ENCODE measurements at places on chromosomes 6 and 20.

- DNase-seq = no peak
Measured at GRCh38 chr20:57179265-57179664, 87.2 kb downstream of the BMP7 start.

DNA sequence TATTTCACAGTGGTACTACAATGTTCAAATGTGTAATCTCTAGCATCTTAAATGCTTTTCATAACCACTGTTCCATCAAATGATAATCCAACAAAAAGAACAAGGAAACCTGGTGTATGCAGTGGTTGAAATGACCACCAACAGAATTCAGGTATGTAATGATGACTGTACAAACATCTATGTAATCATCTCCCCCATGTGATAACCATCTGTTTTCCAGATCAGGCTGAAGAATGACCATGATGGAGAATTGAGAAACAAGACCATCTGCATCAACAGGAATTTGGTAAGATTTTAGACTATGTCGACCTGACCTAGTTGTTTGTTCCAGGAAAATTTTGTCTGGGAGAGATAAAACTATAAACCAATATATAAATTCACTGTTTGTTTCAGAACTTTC lies 81.3 kb upstream of the ASCC3 start:
- no peak for DNase-seq

DNA sequence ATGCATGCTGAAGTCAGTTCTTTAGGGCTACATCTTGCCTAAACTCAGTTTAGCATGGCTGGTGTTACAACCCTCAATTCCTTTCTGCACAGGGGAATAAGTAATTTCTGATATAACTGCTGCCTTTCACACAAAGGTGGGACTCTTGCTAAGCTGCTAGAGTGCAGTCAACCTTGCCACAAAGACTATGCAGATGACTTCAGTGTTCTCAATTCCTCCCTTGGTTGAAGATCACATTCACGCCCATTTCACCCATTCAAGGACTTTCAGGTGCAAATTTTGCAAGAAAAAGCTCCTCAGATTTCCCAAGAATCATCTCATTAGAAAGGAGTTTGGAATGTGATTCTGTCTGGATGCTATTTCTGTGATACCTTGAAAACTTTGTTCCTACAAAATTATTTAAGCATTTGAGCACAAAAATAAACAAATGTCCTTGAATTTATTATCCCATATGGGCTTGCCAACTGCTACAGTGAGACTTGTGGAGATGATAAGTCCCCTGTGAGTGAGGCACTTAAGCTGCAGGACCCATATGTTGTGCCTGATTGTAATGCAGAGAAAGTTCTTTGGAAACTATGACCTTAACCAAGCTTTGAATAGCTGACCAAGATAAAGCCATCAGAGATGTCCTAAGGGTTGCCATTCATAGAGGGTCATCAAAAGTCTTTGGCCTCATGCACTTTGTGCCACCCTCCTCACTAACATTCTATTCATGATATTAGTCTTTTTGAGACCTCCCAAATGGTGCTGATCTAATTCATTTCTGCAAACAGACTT lies 111.8 kb downstream of the PLCB4 start:
- DNase-seq = no peak

DNA sequence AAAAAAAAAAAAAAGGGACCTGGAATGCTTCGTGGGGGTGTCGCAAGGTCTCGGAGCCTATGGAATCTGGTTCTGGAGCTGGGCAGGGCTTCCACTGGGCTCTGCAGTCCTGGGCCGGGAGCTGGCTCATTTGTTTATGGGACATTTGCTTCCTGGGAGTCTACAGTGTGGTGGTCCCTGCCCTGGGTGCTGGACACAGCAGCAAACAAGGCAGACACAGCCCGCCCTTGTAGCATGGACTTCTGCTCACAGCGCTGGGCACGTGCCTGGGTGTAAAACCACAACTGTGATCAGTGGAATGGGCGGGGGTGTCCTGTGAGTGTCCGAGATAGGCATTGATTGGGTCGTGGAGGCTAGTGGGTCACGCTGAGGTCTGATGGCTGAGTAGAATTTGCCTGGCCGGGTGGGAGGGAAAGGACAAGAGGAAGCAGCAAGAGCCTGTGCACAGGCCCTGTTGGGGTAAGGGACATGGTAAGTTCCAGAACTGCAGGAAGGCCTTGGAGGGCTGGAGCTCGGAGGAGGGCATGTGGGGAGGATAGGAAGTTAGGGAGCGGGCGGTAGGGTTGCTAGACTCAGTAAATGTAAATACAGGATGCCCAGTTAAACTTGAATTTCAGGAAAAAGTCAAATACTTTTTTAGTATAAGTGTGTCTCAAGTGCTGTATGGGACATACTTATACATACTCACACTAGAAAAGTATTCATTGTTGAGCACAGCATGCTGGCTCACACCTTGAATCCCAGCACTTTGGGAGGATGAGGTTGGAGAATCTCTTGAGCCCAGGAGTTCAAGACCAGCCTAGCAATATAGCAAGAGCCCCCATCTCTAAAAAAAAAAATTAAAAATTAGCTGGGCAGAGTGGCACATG lies 61.3 kb upstream of the PMEPA1 start:
- DNase-seq = no peak

- no peak for DNase-seq
Measured at GRCh38 chr6:30821862-30822784, 62.2 kb upstream of the DDR1 start.

- DNase-seq = no peak
Measured at GRCh38 chr20:55961376-55962330, 43.7 kb downstream of the CBLN4 start.

DNA sequence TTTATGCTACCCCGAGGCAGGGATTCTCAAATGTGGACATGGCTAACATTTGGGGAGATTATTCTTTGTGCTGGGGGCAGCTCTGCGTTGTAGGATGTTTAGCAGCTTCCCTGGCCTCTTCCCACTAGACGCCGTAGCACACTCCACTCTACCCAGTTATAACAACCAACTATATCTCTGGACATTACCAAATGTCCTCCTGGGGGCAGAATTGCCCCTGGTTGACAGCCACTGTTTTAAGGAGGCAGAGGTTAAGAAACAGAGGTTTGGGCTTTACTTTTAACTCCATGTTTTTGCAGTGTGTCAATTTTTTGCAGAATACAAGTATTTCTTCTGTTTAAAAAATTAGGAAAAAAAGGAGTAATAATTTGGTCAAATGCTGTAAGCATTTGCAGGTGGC lies 56.2 kb upstream of the BMP6 start:
- no peak for DNase-seq

DNA sequence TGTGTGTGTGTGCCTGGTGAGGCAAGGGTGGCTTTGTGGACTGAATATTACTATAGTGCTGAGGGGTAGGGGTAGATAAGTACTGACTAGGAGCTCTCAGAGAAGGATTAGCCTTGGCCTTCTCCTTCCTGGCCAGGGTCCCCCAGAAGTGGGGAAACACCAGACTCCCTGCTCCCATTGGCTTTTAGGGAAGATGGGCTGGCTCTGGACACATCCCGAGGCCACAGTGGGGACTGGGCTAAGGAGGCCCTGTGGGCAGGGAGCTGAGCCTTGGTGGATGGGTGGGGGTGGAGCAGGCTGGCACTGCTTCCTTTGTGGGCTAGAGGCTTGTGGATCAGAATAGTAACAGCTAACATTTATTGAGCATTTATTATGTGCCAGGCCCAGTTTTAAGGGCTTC lies 3.1 kb downstream of the EPB41L1 start:
- no peak for DNase-seq

- DNase-seq = no peak
Measured at GRCh38 chr6:101931766-101932165, 538.3 kb downstream of the GRIK2 start.

GRCh38 chr6:156639009-156639721 lies 138.0 kb upstream of the ARID1B start:
- no peak for DNase-seq

DNA sequence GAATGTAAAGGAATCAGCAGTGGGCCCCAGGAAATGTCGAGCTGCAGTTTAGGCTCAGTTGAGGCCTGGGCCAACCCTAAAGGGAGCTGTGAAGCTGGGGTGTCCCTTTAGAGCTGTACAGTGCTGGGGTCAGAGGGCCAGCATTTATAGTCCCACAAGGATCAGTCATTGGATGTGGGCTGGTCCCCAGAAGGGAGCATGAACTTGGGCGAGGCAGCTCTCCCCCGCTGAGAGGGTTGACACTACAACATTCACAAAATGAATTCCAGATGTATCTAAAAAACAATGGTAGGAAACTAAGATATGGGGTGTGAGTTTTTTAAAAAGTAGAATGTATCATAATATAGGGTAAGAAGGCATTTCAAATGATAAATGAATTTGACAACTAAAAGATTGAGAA lies 29.7 kb upstream of the TMX4 start:
- DNase-seq = no peak

DNA sequence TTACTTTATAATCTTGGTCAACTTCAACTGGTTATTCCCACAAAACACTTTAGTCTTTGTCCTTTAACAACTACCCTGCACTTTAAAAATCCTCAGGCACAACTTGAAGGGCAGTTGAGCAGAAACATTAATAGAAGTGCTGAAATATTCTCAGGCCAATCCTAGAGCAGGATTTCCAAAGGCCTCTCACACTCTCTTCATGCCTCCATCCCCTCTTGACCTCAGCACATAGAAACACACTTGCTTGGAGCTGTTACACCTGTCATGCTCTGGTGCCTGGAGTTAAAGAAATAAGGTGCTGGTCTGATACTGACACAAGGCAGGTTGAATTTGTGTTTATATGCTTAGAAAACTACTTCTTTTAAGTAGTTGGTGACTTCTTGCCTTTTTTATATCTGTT lies 618.8 kb upstream of the POU3F2 start:
- DNase-seq = no peak

DNA sequence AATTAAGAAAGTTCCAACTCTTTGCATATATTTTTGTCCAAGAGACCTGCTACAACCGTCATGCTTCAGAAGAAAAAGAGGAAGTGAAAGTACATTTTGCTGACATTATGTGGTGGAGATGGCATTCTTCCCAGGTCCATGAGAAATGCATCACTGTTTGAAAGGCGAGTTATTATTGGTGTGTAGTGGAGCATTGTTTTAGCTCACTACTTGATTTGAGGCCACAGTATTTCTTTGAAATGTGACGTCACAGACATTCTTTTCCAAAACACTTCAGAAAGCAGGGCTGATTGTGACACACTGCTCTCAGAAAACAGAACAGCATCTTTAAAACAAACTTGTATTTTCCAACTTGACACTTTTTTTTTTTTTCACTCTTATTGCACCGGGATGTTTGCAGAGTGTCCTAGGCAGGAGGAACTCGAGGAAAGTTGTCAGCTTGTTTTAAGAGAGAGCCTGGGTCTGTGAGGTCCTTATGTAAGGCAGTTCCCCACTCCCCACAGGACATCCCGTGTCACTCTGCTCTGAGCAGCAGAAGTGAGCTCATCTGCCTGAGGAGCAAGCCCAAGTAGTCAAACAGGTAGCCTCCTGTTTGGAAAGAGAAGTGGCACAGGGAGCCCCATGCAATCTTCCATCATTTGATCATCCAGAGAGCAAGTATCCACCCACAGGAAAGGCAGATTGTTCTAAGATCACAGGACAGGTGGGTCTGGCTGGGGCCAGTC lies 1.1 kb downstream of the SPTLC3 start:
- no peak for DNase-seq

DNA sequence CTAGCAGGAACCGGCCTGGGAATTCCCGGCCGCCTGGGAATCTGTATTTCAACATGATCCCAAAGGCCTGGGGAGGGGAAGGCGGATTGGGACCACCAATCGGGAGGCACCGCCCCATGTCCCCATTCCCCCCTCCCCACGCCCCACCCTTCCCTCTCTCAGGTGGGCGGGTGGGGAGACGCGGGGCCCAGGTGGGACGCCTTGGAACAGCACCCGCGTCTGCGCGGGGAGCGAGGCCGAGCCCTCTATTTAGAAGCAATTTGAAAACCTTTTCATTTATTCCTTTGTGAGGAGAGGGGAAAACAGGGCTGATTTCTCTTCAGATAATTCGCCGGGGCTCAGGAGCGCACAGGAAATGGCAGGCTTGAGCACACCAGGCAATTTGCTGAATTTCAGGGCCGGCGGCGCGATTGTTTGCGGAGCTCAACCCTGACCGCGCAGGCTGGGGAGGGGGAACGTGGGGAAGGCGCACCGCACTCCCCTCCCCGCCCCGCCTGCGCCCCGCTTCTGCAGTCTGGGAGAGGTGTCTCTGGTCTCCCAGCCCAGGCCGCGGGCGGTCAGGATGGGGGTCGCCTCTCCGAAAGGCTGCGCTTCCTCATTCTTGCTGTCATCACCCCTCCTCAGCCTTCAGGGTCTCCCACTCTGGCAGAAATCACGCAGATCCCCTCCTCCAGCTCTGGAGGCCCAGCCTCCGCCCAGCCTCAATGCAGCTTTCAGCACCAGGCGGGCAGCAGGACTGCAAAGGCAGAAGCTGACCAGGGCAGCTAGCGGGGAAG lies 170.0 kb downstream of the GRM4 start:
- DNase-seq = no peak

DNA sequence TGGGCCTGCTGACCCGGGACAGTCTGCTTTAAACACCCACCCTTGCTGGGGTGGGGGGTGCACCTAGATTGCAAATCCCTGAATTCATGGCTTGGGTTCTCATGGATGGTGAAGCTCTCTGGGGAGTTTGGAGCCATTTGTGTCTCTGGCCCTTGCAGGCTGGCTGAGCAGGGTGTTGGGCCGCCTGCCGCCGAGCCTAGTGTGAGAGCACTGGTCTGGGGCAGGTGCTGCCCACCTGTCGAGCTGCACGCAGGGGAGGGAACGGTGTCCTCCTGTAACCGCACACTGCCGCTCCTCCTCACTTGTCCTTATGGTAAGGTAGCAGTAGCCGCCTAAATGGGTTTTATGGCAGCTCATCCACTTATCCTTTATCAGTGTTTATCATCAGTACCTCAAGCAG lies 143.9 kb downstream of the DTNBP1 start:
- DNase-seq = no peak

- DNase-seq = no peak
Measured at GRCh38 chr6:157988700-157989063, 7.0 kb downstream of the SYNJ2 start.

DNA sequence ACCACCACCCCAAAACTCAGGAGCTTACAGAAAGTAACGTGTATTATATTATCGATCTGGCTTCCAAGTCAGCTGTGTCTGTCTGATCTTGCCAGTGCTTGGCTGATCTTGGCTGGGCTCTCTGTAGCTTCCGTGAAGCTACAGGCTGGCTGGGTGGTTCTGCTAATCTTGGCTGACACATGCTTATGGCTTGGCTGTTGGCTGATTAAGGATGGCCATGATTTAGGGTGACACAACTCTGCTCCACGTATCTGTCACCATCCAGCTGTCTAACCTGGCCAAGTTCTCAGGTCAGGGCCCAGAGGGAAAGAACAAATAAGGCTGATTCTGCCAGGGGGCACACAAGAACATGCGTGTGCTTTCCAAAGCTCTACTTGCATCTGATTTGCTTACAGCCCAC lies 64.7 kb upstream of the PRL start:
- no peak for DNase-seq

GRCh38 chr20:33900521-33901131 lies 89.5 kb downstream of the CHMP4B start:
- no peak for DNase-seq

GRCh38 chr6:7324520-7324919 lies 11.5 kb upstream of the SSR1 start:
- no peak for DNase-seq

GRCh38 chr6:14038467-14039437 lies 78.8 kb upstream of the CD83 start:
- DNase-seq = no peak
